ENCODE measurements at places on chromosomes 16 and 17.

DNA sequence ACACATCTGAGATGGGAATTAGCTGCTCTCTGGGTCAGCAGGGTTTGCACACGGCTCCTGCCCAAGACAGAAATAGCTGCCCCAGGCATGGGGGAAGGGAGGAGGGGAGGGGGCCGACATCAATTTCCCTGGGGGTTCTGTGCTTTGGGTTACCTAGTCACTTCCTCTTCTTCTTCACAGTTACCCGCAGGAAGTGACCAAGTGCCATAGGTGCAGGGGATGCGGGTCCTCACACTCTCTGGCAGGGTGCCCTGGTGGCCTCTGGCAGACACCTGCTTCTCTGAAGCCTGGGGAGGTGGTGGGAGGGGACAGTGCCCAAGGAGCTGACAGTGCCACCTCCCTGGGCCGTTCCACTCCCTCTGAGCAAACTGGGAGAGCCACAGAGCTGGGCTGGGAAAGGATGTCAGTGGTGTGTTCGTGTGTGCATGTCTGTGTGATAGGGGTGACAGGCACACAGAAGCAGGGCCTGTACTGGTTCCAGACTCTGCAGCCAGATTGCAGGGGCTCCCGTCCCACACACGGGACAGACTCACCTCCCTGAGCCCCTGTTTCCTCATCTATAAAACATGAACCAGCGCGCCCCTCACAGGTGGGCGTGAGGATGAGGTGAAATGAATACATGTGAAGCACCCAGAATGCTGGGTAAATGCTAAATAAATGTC, 18.2 kb downstream of the SCN4A start:
- no peak for DNase-seq

- DNase-seq: peak; percentile 44
Measured at GRCh38 chr16:53087101-53087500, 32.3 kb downstream of the CHD9 start.

DNA sequence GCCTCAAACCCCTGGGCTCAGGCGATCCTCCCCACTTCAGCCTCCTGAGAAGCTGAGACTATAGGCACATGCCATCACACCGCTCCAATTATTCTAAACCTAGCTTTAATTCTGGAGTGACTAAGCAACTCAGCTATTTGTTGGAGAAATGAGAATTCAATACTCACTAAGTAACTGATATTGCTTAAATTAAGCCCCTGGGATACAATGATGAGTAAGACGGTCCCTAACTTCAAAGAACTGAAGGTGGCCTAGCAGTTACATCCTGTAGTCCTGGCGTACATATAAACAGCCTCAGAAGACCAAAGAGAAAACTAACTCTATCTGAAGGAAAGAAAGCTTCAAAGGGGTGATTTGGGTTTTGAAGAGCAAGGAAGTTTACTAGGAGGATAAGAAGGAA, 25.0 kb downstream of the XPO6 start:
- no peak for DNase-seq

- peak; percentile 37 for DNase-seq
Measured at GRCh38 chr17:32927201-32927723, 691 bp upstream of the TMEM98 start.

DNA sequence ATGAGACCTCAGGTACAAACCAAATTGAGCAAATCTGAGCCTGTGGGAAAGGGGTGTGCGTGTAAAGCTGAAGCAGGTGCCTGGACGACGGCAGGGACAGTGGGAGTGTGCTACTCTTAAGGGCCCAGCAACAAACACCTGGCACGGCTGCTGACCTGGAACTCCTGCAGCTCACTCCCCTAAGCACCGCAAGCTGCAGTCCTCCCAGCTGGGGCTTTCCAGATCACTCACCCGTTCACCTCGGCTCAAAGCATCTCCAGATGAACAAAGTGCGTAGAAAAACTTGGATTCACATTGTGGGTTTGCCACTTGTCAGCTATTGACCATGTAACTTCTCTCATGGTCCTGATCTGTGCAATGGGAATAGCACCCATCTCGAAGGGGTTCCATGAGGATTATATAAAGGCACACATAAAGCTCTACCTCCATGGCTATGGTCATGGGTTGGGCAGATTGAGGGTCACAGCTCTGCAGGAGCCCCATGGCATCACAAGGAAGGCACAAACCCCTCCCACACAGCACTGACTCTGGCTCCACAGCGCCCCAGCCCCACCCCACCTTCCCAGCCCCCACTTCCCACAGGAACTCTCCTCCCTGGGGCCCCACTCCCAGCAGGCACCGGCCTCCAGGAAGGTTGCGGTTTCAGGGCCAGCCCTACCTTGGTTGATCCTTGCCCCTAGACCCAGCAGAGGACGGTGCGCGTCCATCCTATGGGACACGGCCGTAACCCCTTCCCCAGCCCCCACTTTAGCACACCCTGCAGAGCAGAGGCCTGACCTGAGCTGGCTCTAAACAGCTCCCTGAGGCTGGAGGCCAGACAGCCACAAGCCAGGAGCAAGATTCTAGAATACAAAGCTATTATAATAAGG, 21.9 kb downstream of the ST3GAL2 start:
- no peak for DNase-seq

DNA sequence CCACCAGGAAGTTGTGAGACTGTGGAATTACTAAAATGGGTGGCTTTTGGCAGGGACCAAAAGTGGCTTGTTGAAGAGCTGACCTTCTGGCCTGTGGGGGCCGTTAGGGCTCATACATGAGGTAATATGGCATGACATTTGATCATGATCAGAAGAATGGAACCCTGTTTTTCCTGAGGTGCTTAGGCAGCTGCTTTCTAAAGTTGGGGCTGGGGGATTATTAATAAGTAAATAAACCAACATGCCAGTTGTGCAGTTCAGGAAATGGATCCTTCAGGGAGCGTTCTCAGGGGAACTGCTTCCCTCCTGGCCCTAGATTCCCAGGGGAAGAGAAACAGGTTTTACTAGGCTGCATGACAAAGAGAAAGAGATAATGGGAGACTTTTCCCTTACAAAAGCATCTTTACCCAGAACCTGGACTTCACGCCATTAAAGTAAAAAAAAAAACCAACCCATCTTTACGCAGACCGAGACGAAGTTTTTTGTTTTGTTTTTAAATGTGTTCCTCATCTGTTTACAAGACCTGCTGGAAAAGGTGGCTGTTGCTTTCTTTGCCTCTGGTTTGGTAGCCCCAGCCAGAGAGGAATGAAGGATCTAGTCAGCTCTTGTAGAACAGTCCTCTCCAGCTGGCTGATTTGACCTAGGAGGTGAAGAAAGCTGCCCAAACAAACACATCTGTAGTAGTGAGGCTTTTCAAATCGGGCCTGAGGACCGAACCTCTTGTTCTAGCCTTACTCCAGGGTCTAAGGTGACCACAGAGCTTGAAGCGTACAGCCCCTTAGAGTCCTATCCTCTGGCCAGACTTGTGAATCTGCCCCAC, 22.7 kb downstream of the YPEL2 start:
- no peak for DNase-seq

DNA sequence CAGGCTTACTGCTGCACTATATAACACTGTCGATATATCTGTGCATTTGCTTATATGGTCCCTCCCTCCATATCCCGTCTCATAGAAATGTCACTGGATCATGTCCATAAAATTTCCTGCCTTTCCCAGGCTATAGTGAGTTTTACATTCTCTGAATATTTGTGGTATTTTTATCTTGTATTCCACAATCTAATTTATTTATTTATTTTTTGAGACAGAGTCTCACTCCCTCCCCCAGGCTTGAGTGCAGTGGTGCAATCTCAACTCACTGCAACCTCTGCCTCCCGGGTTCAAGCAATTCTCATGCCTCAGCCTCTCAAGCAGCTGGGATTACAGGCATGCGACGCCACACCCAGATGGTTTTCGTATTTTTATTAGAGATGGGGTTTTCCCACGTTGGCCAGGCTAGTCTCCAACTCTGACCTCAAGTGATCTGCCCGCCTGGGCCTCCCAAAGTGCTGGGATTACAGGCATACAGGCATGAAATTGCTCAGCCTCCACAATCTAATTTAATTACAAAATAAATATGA, 12.9 kb downstream of the TRIM37 start:
- DNase-seq: peak; percentile 98
